H4 (cell line): ENCODE measurements at places on chromosomes 4 and X. TPM values are rescaled to one million over a fixed set of nuclear protein-coding genes. Genes with fewer than 3 reads are reported as not detected.

PDGFRA gene
- total RNA-seq: 7.6 and 13.9 TPM in 2 replicates

DOK7 gene
- 0.04 and 0.58 TPM in 2 replicates for total RNA-seq

PPID gene
- 39.7 and 41.6 TPM in 2 replicates for total RNA-seq

TCEAL5 gene
- not detected in 2 replicates for total RNA-seq

S100G gene
- total RNA-seq: not detected in 2 replicates

SUPT20HL2 gene
- total RNA-seq: not detected in 2 replicates

PRR32 gene
- not detected in 2 replicates for total RNA-seq

HSFX1 gene
- total RNA-seq: not detected in 2 replicates

CT45A10 gene
- total RNA-seq: 0.43 TPM in 1 of 2 replicates, not detected in the other

CCDC120 gene
- 0.08 and 0.31 TPM in 2 replicates for total RNA-seq

RRH gene
- not detected in 2 replicates for total RNA-seq

MAGEC1 gene
- total RNA-seq: 6.7 and 7.4 TPM in 2 replicates

FAM149A gene
- total RNA-seq: 1.4 and 2.2 TPM in 2 replicates
